ENCODE measurements at places on chromosomes 13 and 19. TPM values are rescaled to one million over a fixed set of nuclear protein-coding genes. Genes with fewer than 3 reads are reported as not detected.

The SGTA gene
- 76.9 TPM for total RNA-seq

- H3K4me3 ChIP-seq, result peak overlapping the region; percentile 94
- DNase-seq, result no peak
- peak overlapping the region; percentile 94 for H3K27ac ChIP-seq
- H3K27me3 ChIP-seq, result no peaks in the 10 kb centered on the region
- H3K36me3 ChIP-seq, result peaks cover 15% of the 10 kb centered on the region
These were observed 1.6 kb upstream of the PRKACA start for GRCh38 chr19:14119146-14119545.

The LCP1 gene
- 758 TPM for total RNA-seq

The FCER2 gene
- not detected for total RNA-seq

DNA sequence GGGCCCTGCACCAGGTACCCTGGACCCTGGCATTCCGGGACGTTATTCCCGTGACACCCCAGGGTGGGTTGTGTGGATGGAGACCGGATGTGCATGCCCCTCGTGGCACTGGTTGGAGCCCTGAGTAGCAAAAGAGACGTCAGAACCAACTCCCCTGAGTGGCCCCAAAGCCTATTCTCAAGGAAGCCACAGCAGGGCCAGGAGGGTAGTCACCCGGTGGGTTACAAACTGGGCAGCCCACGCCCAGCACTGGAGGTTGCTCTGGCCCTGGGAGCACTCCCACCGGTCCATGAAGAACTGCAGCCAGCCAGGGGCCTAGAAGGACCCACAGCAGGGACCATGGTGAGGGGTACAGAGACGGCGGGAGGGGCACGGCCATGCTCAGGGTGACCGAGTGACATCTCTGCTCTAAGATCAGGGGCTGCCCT lies 7.5 kb downstream of the KLF16 start:
- H3K27ac ChIP-seq, result peak overlapping the region; percentile 88
- no peaks in the 10 kb centered on the region for H3K27me3 ChIP-seq
- DNase-seq, result peak; percentile 82
- peak overlapping the region; percentile 84 for H3K4me3 ChIP-seq
- H3K4me1 ChIP-seq, result peaks cover 35% of the 10 kb centered on the region

The ZNF20 gene
- total RNA-seq, result 2.0 TPM

DNA sequence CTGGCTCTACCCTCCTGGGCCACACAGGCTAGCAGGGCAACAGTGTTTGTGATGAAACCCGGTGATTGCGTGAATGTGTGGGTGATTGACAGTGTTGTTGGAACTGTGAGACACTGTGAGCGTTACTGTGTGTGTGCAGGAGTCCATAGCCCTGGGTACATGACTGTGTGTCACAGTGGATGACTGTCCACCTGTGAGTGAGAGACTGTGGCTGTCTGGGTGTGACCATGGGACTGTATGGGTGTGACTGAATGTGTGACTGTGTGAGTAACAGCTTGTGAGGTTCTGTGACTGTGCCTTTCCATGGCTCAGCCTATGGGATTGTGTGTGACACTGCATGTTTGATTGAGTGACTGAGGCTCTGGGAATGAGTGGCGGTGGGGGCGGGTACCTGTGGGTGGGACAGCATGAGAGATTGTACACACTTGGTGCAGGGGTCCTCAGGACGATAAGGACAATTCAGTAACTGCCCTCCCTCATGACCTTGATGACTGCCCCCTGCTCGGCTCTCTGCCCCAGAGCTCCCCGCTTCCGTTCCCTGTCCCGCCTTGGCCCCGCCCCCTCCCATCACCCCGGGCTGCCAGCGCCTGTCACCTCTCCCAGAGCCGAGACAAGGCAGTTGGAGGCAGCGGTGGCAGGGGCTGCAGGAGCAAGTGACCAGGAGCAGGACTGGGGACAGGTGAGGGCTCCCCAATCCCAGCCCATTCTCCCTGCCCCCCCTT lies at the start of gene GIPR:
Gene GIPR, plus strand, starts transcription at position 602 of the 722 bp plus-strand sequence. CDS start 1,300 bp downstream, outside the sequence.
- H3K36me3 ChIP-seq, result peaks cover 2% of the 10 kb centered on the region
- peaks cover 9% of the 10 kb centered on the region for H3K27me3 ChIP-seq
- H3K4me1 ChIP-seq, result peaks cover 27% of the 10 kb centered on the region
- H3K4me3 ChIP-seq, result peak within 1 kb of the TSS; percentile 94
- peak; percentile 84 for DNase-seq
